Liver (tissue), 10 donors: ENCODE measurements at places on chromosomes 4 and X.

DNA sequence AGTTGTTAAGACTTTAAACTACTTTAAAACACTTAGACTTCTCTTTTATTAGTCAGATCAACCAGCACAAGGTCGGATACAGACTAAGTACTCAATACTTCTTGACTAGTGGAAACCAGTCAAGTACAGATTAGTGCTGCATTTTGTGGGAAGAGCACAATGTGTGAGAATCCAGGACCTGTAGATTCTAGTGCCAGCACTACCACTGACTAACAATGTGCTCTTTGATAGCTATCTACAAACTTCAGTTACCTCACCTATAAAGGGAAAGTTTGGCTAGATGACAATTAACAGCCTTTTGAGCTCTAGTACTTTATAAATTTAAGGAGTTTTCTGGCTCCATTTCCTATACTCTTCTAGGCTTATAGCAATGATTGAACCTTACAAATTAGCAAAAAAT, 181.5 kb downstream of the SLC4A4 start:
- no peak for DNase-seq

GRCh38 chr4:156575430-156576073, 396.0 kb downstream of the PDGFC start:
- DNase-seq: no peak

DNA sequence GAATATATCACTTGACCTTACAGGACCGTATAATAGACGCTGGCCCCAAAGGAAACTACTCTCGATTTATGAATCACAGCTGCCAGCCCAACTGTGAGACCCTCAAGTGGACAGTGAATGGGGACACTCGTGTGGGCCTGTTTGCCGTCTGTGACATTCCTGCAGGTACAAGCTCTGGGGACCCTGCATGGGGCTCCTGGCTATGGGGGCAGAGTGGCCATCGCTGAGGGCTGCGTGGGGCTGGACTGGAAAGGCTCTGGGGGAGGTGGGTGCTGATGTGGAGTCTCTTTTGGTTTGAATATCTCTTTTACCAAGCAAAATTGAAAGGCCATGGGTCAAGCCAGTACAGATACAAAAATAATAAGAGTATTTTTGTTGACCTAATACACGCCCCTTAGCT, 33.9 kb downstream of the NELFA start:
- DNase-seq: no peak

DNA sequence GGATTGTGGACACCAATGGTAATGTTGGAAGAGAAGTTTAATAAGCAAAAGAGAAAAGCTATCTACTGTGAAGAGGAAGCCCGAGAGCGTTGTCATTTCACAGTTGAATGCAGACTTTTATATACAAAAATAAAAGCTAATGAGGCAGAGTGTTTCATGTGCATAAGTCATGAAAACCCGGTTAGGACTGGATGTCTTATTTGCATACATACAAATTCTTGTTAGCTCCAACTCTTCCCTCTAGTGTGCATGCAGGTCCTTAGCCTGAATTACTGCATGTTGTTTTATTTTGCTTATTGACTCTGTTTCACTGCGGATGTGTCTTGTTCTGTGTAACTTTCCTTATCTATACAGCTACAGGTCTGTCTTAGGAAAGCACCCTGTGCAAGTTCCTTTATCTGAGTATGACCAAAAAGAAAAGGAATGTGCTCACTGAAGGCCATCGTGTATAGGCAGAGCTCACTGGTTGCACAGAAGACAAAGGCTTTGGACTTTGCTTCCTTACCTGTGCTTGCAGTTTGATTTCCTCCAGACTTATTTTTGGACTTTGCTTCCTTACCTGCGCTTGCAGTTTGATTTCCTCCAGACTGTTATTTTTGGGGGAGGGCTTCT, 25.1 kb upstream of the UGT2B11 start:
- DNase-seq: no peak

GRCh38 chrX:68415316-68415715, 18.0 kb downstream of the OPHN1 start:
- no peak for DNase-seq

DNA sequence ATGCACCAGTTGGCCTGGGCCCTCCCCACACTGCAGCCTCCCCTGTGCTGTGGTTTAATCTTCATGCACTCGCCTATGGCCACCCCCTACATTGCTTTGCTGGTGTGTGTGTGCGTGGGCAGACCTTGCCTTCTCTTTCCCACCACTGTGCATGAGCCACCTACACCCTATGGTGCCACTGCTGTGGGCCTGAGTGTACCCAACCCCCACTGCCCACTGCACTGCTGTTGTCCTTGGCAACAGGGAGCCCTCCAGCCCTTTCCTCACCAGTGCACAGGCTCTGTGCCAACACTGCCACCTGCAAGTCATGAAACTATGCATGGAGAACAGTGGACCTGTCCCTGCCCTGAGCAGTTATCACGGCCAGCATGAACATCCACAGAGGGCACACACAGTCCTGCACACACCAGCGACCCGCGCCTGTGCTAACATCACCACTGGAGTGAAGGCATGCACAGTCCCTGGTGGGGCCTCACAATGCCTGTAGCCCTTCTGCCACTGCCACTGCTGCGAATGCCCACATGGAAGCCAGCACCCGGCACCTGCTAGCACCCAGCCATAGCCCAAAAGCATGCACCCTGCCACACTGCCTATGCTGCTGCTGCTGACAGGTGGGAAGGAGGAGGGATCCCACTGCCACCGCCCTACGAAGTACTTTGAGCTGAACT, 237.8 kb upstream of the ARSJ start:
- DNase-seq: no peak

DNA sequence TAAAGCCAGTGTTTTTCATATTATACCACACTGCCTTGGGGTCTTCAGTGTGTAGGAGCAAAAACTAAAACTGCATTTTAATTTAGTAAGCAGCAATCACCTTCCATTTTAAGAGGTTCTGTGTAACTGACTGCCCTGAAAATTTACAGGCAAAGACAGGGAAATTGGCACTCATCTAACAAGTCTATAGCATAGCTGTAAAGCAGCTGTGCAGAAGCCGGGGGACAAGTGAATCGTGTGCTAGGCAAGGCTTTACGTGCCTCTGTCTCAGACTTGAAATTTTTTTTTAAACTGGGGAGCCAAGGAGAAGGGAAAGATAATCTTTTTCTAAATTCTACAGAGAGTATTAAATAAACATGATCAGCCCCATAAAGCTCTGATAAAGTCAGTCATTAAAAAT, 39.7 kb downstream of the TSPAN5 start:
- DNase-seq: no peak

GRCh38 chr4:156606554-156607477, 364.8 kb downstream of the PDGFC start:
- no peak for DNase-seq

DNA sequence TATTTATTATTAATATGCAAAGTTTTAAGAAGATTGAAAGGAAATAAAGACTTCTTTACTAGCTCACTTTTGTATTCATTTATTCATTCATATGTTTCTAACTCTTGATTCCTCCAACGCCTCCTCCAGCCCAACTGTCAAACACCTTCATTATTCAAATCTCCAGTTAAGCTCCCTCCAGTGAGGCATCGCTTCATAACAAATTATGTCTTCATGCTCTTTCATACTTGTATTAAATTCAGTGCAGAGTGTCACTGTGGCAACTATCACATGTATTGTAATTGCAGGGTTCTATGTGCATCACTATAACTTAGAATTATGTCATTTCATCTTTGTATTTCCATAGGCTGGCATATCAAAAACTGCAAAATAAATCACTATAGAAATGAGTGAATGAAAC, 1394.2 kb upstream of the PCDH7 start:
- DNase-seq: no peak

GRCh38 chr4:23999714-24000469, 110.0 kb upstream of the PPARGC1A start:
- no peak for DNase-seq

- no peak for DNase-seq
Measured at GRCh38 chr4:25749150-25749794, 93.6 kb downstream of the SLC34A2 start.

GRCh38 chr4:10403633-10404445, 53.4 kb downstream of the ZNF518B start:
- no peak for DNase-seq

DNA sequence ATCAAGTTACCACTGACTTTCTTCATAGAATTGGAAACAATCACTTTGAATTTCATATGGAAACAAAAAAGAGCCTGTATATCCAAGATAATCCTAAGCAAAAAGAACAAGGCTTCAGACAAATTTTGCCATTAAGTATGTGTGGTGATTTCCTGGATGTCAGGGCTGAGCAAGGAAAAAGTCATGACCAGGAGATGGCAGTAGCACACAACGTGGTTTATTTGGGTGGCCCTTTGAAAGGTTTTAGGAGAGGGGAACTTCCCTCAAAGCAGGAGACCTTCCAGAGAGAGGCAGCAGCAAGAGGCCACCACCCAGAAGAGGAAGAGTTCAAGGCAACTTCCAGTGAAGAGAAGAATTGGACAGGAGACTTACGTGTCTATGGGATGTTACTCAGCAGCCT, 18.1 kb upstream of the ZXDB start:
- DNase-seq: no peak

DNA sequence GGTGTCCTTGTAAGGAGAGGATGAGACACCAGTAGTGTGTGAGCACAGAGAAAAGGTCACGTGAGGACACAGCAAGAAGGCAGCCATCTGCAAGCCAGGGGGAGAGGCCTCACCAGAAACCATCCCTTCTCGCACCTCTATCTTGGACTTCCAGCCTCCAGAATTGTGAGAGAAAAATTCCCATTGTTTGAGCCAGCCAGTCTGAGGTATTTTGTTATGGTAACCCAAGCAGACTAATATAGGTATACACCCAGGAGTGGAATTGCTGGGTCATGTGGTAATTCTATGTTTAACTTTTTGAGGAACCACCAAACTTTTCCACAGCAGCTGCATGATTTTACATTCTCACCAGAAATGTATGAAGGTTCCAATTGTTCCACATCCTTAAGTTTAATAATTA, 25.6 kb downstream of the ZDHHC9 start:
- DNase-seq: no peak

DNA sequence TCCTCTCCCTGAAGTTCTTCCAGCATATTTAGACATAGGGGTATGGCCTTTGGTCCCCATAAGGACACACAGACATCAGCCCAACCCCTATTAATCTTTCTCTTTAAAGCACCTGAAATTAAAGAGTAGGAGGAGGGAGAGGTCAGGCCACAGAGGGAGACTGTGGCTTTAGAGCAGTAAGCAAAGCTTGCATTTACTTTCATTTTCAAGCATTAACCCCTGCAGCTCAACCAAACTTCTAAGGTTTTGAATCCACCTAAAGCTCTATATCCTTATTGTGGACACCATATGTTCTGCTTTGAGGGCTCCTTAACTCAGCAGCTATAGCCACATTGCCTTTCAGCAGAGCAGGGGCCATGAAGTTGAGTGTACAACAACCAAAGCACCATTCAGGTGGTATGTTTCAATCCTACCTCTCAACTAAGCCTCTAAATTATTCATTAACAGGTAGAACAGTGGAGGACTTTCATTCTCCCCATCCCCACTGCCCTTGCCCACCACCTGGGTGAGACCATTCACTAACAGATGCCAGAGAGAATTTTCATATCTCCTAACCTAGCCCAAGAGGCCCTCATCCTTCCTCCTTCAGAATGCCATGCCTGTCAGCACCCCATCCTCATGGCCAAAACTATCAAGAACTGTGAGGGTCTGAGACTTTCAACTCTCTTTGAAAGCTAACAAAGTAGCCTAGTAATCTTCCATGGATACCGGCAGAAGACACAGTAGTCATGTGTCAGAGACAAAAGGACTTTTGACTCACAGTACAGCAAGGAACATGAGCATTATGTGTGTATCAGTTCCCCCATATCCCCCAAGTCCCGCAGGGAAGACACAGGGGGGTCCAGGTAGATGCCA, 20.8 kb downstream of the LIN54 start:
- no peak for DNase-seq

DNA sequence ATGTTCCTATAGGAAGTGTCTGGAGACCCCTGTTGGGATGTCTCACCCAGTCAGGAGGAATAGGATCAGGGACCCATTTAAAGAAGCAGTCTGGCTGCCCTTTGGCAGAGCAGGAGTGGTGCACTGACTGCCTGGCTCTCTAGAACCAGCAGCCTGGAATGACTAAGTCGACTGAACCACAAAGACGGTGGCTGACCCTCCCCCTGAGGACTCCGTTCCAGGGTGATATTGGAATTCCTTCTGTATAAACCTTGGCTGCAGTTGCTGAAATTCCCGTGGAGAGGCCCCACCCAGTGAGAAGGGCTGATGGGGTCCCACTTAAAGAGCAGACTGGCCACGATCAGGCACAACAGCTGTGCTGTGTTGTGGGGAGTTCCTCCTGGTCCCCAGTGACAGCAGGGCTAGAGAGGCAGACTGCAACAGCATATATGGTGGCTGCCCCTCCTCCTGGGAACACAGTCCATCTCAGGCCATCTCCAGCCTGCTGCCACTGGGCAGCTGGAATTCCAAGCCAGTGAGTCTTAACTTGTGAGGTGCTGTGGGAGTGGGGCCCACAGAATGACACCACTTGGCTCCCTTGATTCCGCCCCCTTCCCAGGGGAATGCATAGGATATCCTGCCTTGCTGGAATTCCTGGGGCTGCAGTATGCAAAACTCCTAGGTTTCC, 41.8 kb upstream of the RLIM start:
- DNase-seq: no peak

DNA sequence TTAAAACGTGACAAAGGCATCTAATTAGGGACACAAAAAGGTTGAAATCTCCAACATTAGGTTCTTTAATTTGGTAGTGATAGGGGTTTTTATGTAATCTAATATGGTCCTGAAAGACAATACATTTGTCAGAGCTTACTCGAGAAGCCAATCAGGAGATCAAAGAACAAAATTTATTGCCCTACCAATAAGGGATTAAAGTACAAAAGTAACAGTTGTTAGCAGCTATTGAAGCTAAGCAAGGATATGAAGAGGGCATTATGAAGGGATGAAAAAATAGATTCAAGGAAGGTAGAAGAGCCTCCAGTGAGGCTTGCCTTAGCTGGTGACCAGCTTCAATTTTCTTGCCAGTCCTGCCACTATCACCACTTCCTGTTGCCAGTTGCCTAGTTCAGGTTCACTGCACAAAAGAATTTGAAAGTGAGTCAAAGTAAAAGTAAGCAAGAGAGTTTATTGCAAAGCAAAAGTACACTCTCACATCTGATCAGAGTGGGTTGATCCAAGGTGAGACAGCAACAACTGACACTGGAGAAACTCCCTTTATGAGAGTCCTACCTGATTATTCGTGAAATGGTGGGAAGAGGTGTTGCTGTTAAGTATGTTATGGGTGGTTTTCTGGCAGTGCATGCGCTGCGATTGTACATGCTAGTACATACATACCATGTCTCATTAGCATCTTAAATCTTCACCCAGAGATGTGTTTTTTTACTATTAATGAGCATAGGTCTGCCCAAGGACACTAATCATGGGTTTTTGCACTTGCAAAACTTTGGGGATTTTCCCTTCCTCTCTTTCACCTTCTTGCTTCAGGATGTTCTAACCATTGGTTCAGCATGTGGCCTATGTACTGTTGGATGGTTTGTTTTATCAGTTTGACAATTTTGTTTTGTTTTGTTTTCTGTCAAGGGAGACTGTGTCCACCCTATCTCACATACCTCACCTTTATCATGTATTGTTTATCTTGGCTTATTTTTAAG, 263.2 kb upstream of the ITM2A start:
- no peak for DNase-seq

- DNase-seq: peak; percentile 38
Measured at GRCh38 chrX:119784747-119785446, 6.5 kb downstream of the RPL39 start.
